ENCODE measurements at places on chromosomes 1 and 21. TPM values are rescaled to one million over a fixed set of nuclear protein-coding genes. Genes with fewer than 3 reads are reported as not detected.

DNA sequence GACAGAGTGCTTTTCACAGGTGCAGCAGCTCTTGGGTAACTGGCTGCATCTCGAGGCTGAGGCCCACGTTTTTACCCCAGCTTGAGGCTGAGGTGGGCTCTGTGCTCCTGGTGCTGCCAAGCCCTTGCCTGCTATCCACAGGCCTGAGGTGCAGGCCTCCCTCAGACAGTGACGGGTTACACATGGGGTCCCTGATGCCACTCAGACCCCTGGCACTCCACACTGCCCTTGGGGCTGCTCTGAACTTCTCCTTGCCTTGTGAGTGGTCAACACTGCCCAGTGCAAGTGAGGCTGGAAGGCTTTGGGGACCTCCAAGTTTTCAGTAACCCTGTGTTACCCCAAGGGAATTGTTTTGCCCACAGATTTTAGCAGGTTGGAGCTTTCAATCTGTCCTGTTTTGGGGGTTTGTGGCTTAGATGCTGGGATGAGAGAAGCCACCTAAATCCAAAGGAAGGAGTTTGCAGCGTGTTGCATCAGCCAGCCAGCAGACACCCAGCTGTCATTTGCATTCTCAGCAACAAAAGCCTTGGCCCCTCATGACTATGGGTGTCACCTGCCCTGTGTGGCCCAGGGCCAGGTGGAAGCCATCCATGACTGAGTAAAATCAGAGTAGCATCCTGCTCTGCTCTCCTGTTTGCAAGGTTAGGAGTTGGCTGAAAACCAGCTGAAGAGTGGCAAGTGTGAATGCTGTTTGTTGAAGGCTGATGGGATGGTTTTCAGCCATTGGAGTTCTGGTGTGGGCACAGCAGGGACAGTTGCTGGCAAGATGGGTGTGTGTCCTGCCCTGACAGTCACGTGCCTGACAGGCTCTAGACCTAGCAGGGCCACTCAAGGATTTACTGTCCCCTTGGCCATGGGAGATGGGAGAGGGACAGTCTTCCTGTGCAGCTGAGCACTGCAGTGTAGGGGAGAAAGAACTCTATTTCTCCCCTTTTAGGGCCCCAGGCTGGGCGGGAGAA lies 3.2 kb downstream of the RNF187 start:
- no peak for DNase-seq

DNA sequence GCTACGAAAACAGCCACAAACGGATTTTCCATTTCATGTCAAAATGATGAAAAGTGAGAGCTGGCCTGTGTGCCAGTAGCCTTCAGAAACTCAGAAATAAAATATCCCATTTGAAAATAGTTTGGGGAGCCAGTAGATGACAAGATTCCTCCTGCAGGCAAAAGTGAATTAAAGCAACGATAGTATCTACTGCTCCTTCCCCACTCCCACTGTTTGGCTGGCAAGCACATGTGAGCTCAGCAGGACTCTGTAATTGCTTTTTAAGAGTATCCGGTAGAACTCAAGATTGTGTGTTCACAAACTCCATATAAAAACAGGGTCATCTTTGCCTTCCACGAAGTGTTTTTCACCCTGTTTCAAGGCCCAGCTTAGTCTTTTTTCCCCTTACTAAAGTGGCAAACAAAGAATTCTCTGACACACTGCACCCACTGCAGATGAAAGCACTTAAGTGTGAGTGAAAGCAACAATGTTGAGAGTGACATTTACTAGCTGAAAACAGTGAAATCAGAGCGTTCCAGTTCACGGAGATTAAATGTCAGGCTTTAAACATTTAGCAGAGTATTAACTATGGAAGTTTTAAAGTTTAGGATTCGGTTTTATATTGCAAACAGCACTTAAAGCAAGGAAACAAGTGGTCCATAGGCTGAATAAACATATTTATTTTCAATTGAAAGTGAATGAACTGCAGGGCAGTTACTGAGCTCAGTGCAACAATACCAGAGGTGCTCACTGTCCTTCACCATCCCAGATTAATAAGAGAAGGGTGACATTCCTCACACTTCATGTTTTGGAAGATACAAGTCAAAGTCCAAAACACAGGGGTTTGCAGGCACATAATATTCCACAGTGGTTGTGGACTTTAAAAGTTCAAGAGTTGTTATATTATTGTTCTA lies 70.0 kb downstream of the ALG14 start:
- no peak for DNase-seq

The NBL1 gene
- 7.8 TPM for total RNA-seq

The LCE6A gene
- total RNA-seq, result not detected

DNA sequence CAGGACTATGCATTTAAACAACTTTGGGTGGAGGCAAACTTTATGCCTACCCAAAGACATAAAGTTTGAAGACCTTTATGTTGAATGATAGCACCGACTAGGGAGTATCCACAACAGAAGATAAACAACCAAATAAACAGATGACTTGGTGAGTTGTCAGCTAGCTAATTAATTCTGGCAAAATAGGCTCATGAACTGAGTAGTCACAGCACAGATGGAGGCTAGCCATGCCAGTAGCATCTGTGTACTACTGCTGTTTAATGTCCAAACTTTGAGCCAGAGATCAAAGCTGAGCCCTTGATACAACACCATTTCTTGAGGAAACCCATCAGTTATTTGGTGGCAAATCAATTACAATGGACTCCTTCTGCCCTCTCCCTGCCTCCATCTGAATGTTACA lies 40.3 kb upstream of the CCDC190 start:
- DNase-seq, result no peak

The AMY1A gene
- total RNA-seq, result not detected

DNA sequence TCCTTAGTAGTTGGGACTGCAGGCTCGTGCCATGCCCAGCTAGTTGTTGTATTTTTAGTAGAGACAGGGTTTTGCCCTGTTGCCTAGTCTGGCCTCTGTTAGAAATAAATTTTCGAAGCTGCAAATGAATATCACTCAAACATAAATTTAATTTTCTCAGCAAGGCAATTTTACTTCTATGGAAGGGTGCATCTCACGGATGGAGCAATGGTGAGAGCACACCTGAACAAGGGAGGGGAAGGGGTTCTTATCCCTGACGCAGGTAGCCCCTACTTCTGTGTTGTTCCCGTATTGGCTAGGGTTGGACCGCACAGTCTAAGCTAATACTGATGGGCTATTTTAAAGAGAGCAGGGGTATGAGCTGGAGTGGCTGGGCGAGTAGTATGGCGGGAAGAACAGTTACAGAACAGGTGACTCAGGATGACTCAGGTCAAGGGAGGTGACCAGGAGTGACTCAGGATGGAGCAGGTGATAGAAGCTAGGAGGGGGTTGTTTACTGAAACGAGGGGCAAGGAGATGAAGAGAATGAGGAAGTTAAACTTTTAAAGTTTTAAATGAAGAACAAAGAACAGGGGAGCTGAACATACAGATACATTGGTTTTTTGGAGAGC lies 7.5 kb downstream of the MDM4 start:
- no peak for DNase-seq

DNA sequence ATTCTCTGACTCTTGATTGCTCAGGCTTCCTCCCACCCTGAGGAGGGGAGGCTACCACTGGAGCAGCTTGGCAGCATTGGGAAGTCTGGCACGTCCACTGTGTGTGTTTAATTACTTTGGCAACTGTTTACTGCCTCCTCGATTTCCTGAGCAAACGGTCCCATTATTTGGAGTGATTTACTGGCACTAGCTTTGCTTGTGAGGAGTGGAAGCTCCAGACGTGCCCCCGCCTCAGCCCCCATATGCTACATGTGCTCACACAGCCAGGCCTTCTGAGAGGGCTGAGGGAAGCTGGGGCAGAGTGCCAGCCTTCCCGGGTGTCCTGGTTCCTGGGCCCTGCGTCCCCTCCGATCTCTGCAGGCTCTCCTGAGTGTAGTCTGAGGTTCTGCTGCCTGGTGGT lies 306.2 kb downstream of the PTPRU start:
- DNase-seq, result no peak

The TRIM45 gene
- total RNA-seq, result 16.6 TPM

- DNase-seq, result no peak
Observed at GRCh38 chr1:903721-904271, 19.9 kb upstream of the SAMD11 start.

The CYP4A22 gene
- not detected for total RNA-seq

The ADAR gene
- total RNA-seq, result 148 TPM

DNA sequence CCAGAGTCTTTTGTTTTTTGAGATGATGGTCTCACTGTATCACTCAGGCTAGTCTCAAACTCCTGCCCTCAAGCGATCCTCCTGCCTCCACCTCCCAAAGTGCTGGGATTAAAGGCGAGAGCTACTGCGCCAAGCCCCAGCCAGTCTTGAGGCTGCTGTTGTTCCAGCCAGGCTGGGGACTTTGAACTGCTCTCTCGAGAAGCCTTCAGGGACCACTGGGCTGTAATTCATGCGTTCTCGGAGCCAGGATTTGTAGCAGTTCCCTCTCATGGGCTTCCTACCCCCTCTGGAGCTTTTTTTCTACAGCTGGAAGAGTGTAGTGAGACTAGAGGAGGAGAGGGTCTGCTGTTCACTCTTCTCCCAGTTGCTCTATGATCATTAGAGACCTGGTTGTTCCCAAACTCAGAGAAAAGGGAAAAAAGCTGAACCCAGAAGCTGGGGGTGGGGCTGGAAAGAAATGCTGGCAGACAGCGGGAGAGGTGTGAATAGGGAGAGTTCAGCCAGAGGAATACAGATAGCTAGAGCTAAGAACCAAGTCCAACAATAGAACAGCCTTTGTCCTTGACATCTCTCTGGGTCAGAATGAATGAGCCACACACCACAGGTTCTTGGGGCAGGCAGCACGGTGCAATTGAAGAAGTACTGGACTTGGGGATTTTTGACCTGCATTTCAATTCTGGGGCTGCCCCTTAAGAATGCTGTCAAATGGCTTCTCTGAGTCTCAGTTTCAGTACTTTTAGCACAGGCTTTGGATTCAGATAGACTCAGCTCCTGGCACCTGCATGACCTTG lies 13.2 kb upstream of the SLC41A1 start:
- DNase-seq, result no peak

The GUCA2B gene
- not detected for total RNA-seq

The ATP6V1G3 gene
- total RNA-seq, result not detected

GRCh38 chr21:14480411-14481031 lies 65.6 kb downstream of the SAMSN1 start:
- DNase-seq, result no peak

DNA sequence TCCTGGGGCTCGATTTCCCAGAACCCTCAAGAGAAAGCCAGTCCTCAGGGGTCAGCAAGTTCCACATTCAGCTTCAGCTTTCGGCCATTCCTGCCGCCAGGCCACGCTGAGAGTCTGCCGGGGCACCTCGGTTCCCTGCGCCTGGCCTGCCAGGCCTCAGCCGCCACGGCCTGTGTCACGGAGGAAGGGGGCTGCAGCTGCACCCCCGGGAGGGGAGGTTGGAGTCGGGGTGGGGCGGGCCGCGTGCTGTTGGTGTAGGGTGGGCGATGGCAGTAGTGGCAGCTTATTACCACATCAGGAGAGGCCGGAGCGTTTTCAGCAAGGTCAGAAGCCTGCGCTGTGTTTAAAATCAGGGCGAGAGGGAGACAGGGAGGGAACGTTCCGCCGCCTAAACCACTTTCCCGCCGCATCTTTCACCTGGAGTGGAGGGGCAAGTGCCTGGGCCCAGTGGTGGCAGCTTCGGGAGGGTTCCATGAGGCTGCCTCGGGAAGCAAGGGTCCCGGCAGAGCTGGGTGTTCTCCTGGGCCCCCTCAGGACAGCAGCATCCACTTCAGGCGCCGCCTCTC lies 68.5 kb upstream of the TRAPPC10 start:
- DNase-seq, result no peak

The CYP4A11 gene
- not detected for total RNA-seq

The C1orf53 gene
- 3.1 TPM for total RNA-seq

- no peak for DNase-seq
Observed at GRCh38 chr1:23278717-23279116, 61.4 kb upstream of the HTR1D start.

- DNase-seq, result no peak
Observed at GRCh38 chr1:186179231-186179630, 195.8 kb downstream of the TPR start.

GRCh38 chr21:33075596-33076195 lies 5.8 kb downstream of the OLIG1 start:
- DNase-seq, result no peak

The SMIM12 gene
- total RNA-seq, result 43.2 TPM

GRCh38 chr21:45602106-45602505 lies 41.4 kb upstream of the PCBP3 start:
- no peak for DNase-seq

DNA sequence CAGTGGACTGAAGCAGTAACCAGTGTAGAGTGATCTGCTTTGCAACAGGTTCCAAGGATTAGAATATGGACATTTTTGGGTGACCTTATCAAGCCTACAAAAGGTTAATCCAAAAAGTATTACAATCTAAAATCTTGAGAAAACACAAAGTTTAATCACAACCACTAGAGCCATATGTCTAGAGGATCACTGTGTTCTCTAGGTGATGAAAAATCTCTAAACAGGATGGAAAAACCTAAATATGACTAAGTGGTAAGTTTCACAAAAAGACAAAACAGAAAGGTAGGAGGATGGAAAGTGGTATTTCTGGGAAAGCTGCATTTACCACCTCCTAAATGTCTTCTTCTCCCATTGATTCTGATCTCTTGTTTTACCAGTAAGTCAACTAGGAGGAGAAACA lies 411.1 kb upstream of the CXADR start:
- no peak for DNase-seq

The ITSN1 gene
- 66.5 TPM for total RNA-seq

The PLA2G2A gene
- total RNA-seq, result not detected

DNA sequence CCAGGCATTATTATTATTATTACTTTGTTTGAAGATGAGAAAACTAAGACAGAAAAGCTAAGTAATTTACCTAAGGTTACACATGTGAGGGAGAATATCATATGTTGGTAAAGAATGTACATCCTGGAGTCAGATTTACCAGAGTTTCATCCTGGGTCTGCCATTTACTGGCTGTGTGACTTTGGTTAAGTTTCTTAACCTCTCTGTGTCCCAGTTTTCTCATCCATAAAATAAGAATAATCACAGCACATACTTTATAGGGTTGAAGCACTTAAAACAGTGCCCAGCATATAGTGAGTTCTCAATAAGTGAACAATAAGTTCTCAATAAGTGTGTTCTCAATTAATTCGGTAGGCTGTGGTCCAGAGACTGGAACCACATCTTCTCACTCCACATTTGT lies 32.5 kb downstream of the UBE2U start:
- no peak for DNase-seq

DNA sequence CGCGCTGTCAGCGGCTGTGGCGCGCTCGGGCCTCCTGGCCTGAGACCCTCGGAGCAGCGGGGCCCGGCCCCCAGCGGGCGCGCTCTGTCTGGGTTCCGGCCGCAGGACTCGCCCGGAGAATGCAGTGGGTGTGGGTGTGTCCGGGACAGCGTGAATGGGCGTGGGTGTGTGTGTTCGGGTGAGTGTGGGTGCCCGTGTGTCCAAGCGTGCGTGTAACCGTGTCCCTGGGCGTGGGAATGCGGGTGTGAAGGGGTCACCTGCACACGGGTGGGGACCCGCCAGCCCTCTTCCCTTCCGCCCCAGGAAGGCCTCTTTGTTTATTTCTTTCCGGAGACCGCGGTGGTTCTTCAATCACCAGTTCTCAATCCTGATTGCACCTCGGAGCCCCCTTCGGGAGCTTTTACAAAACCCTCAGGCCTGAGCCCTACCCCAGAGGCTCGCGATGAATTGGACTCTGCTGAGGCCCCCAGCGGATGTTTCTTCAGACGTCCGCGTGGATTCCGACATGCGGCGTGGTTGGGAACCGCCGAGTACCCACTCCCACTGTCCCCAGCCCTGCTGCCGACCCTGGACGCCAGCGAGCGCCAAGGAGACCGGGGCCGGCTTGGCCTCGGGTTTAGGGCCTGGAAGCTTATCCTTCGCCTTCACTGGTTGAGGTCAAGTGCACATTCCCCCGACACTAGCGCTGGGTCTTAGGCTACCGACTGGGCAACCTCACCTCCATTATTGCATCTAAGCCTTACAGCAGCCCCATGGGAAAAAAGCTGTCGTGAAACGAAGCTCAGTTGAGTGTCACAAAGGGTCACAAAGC lies 19.3 kb downstream of the SERTAD4 start:
- DNase-seq, result peak; percentile 15

The ARHGEF16 gene
- 12.2 TPM for total RNA-seq
